ENCODE measurements at places on chromosomes 4 and X. TPM values are rescaled to one million over a fixed set of nuclear protein-coding genes. Genes with fewer than 3 reads are reported as not detected.

- no peak for DNase-seq
Observed at GRCh38 chr4:77629885-77630284, 24.3 kb downstream of the CXCL13 start.

GRCh38 chr4:16812041-16812440 is 86.4 kb downstream of the LDB2 start:
- no peak for DNase-seq

Gene CPE
- total RNA-seq = 16.4 TPM

DNA sequence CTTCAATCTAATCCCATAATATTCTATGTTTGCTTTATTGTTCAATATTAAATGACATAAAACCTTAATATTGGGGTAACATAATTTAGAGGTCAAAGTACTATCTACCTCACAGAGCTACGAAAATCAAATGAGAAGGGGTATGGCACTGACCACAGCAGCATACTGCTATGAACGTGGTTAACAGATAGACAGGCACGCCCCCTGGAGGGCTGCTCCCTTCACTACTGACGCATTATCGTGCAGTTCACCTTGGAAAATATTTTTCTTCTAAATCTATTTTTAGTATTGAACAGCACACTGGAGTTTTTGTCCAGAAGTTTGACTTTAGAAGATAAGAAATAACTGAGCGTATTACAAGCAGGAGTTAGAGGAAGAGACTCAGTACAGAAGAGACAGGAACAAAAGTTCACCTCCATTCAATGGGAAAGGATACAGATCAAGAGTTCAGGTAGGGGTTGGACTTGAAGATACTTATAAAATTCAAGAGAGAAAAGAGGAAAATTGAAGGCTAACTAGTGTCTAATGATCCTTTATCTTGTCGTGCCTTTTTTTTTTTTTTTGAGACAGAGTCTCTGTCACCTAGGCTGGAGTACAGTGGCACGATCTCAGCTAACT is 22.7 kb downstream of the MAP9 start:
- peak; percentile 64 for DNase-seq

GRCh38 chrX:101430457-101431078 is 22.5 kb downstream of the HNRNPH2 start:
- no peak for DNase-seq

Gene BMPR1B
- 3.2 TPM for total RNA-seq

- DNase-seq = no peak
Observed at GRCh38 chr4:142557239-142557801, 288.8 kb downstream of the INPP4B start.

- no peak for DNase-seq
Observed at GRCh38 chr4:150874338-150875226, 140.5 kb downstream of the LRBA start.

All from transverse colon (tissue), 4 donors.